HepG2 (cell line): ENCODE measurements at places on chromosomes 16 and 17. TPM values are rescaled to one million over a fixed set of nuclear protein-coding genes. Genes with fewer than 3 reads are reported as not detected.

The NBR1 gene
- 51.7 and 79.0 TPM in 2 replicates for total RNA-seq

GRCh38 chr17:40072040-40072734 lies 9.4 kb downstream of the THRA start:
- peak overlapping the region; percentile 5; the same call in 1 of the 2 replicates for H3K4me3 ChIP-seq
- H3K4me1 ChIP-seq: peaks cover 81% of the 10 kb centered on the region
- H3K36me3 ChIP-seq: 0 out of 2 replicates have a peak, but pooled peaks cover 1% of the 10 kb centered on the region
- no peaks in the 10 kb centered on the region for H3K27me3 ChIP-seq
- H3K27ac ChIP-seq: peak overlapping the region; percentile 41

The ABCA9 gene
- 0.04 TPM in 1 of 2 replicates, not detected in the other for total RNA-seq

DNA sequence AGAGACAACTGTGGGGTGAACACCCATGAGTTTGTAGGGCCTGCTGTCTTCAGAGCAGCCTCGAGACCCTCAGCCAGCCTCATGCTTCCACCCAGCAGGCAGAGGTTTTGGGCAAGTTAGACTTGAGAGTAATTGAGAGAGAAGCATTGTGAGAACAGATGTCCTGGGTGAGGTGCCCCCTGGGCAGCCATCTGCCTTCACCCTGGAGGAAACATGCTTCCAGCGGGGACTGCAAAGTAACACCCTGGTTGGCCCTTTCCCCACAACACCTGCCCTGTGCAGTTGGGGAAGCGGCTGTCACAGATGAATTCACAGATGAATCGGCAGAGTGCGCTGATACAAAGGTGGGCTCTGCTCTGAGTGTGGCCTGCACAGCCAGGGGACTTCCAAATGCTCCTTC lies 23.4 kb downstream of the ATPAF2 start:
- H3K4me1 ChIP-seq: peaks cover 30% of the 10 kb centered on the region
- no peaks in the 10 kb centered on the region for H3K27me3 ChIP-seq
- H3K36me3 ChIP-seq: no peaks in the 10 kb centered on the region; the same call in 2 of the 3 replicates

The CFAP97D1 gene
- total RNA-seq: 0.02 TPM in 1 of 2 replicates, not detected in the other

- no peak overlapping the region for H3K27ac ChIP-seq
- H3K4me3 ChIP-seq: no peak overlapping the region
- no peaks in the 10 kb centered on the region for H3K36me3 ChIP-seq
- DNase-seq: no peak
These were observed 4.3 kb downstream of the KCNJ2 start for GRCh38 chr17:70173681-70174080.

GRCh38 chr17:27289856-27290255 lies 4.1 kb upstream of the WSB1 start:
- no peaks in the 10 kb centered on the region for H3K36me3 ChIP-seq
- no peak overlapping the region for H3K4me3 ChIP-seq
- no peak for DNase-seq
- no peaks in the 10 kb centered on the region for H3K27me3 ChIP-seq
- H3K27ac ChIP-seq: no peak overlapping the region
- H3K4me1 ChIP-seq: peaks cover 41% of the 10 kb centered on the region

The BCL6B gene
- total RNA-seq: not detected in 2 replicates

The SEPTIN1 gene
- total RNA-seq: 0.18 and 0.27 TPM in 2 replicates

DNA sequence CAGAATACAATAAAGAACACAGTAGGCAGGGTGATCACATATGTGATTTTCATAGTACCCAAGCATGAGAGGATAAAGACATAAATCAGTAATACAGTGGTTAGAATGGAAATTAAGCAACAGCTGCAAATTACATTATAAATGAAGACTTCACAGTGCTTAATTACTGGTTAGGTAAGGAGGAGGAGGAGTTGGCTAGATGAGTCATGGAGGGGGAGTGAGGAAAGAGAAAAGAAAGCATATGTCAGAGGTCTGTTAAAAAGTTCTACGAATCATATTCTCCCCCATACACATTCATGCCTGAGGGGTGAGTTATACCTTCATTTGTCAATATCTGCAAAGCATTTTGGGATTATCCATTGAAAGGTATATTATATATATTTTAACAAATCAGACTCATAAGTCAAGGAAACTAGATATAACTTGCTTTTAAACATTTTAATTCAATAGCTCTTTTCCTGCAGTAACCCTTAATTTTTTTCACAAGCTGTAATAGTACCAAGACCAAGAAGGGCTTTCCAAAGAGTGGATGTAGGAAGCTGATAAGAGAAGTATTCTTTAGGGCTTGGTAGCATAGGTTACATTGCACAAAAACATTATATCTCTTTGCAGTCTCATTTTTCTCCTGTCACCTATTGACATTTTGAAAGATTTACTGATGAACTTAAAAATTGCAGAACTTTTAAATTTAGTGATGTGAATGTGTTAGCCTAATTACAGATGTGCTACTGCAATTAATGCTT lies 99.3 kb downstream of the STXBP4 start:
- H3K4me1 ChIP-seq: peaks cover 33% of the 10 kb centered on the region
- peak overlapping the region; percentile 93 for H3K27ac ChIP-seq

The AGRP gene
- total RNA-seq: not detected in 2 replicates

DNA sequence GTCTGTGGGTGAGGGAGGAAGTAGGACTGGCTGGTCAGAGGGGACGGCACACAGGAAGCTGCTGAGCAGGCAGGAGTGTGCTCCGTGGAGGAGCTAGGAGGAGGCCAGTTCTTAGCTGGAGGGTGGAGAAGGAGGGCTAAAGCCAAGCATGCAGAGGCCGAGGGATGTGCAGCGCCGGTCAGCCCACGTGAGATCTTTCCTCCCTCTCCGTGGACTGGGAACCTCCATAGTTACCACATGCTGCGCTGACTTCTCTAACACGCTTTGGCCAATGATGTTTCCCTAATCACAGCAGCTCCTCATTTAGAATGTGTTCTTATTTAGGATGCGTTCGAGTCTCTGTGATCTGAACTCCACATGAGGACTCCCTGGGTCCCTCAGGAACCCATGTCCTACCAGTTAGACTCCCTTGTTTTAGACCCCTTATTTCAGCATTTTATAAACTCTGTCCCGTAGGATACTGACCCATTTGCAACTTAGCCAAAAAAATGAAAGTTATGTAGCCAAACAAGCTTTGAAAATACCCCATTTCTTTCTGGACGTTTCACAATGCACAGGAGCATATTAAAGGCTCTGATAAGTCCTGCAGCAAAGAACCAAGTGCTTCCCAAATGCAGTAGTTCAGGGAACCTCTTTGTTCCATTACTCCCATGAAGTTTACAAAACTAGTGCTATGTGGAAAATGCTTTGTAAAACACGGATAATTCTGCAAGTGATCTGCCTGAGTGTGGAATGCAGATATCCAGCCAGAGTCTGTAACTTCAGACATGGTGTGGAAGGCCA lies 51.4 kb downstream of the IRF8 start:
- no peak overlapping the region for H3K27ac ChIP-seq
- H3K36me3 ChIP-seq: no peaks in the 10 kb centered on the region
- DNase-seq: no peak
- peaks cover 51% of the 10 kb centered on the region for H3K27me3 ChIP-seq
- H3K4me3 ChIP-seq: no peak overlapping the region

GRCh38 chr16:73116576-73116975 lies 68.6 kb upstream of the ZFHX3 start:
- H3K27me3 ChIP-seq: no peaks in the 10 kb centered on the region; the same call in 1 of the 2 replicates
- no peak for DNase-seq
- peaks cover 9% of the 10 kb centered on the region for H3K4me1 ChIP-seq
- H3K4me3 ChIP-seq: no peak overlapping the region
- no peaks in the 10 kb centered on the region for H3K36me3 ChIP-seq

DNA sequence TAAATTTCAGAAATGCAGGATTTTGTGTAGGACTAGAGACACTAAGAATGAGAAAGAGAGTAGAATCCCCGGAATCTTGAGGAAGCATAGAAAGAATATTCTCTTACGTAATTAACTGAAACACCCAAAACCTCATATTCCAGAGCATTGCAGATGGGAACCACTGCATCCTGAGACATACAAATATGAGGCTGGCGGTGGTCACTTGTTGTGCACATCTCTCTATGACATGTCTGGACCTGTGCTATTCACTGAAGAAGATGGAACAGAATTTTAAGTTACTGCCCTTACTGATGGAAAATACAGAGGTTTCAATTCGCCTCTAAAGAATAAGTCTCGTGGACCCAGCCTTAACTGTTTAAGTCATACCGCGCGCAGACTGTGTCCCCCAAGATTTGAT lies 806 bp downstream of the RAD51C start:
- H3K4me3 ChIP-seq: peak overlapping the region; percentile 63
- H3K27me3 ChIP-seq: no peaks in the 10 kb centered on the region; the same call in 2 of the 3 replicates
- no peak for DNase-seq
- H3K4me1 ChIP-seq: peaks cover 26% of the 10 kb centered on the region
- H3K36me3 ChIP-seq: no peaks in the 10 kb centered on the region
